ENCODE measurements at places on chromosomes 1 and 21.

GRCh38 chr21:37849506-37850102 lies 66.7 kb downstream of the KCNJ6 start:
- peak; percentile 10 for DNase-seq

- DNase-seq, result no peak
Measured at GRCh38 chr1:28258628-28259251, 578 bp upstream of the SESN2 start.

DNA sequence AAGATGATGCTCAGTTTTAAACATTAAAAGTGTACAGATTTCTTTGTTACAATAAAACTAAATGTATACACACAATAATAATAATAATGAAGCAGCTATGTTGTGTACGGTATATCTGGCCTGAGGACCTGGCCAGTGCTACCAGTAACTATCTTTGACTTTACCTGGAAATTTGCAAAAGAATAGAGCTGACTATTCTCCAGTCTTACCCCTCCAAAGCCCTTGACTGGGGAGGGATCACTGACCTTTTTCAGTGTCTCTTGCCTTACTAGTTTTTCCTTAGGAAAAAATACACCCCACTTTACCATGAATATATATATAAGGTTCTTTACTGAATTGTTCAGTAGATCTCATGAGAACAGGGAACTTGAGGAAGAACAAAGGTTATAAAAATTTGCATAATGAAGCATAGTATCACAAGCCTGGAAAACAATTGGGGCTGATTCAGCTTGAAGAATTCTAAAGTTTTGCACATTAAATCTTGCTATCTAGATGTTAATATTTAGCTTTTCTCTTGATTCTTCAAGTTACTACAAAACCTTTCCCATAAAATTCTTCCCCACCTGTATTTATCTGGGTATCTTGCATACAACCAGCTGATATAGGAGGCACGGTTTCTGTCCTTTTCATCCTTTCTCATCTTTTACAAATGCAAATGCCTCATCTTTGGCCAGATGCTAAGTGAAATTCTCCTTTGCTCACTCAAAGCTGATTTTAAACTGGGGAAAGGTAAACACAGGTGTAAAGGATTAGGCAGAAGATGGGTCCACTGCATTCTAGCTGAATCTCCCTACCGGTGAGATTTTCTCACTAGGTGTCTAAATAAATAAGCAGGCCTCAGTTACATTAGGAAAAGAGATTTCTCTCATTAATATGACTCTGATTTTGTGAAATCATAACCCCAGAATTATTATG lies 25.0 kb upstream of the SLAMF1 start:
- DNase-seq, result no peak

- DNase-seq, result no peak
Measured at GRCh38 chr1:38153066-38153777, 106.6 kb upstream of the POU3F1 start.

- DNase-seq, result no peak
Measured at GRCh38 chr1:151711951-151712350, 4.7 kb downstream of the CELF3 start.

GRCh38 chr1:17095141-17095540 lies 24.1 kb downstream of the PADI2 start:
- DNase-seq, result no peak

DNA sequence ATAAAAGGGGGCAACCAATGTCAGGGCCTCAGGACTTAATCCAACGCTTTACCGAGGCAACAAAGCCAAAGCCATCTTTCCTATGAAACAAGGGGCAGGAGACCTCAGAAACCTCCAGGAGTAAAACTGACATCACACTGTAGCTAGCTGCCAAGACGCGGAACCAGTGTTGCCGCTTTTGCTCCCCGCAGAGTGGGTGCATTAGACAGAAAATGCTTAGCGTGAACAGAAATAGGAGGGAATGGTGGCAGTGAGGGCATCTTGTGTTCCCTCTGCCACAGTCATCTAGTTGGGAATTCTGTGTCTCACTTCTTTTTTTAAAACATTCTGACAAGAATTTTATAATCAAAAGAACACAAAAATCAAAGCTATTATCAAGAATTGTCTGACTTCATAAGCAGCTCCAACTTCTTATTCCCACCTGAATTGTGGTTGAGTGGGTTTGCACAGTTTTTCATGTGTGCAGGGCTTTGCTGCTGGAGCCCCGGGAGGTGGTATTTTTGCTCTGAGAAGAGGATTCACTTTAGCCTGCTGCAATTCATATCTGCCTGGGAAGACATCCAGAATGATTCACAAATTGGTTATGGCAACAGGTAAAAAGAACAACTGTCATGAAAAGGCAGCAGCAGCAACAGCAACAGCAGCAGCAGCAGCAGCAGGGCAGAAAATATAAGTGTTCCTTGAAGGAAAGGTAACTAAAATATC lies 82.2 kb upstream of the DIRAS3 start:
- no peak for DNase-seq

DNA sequence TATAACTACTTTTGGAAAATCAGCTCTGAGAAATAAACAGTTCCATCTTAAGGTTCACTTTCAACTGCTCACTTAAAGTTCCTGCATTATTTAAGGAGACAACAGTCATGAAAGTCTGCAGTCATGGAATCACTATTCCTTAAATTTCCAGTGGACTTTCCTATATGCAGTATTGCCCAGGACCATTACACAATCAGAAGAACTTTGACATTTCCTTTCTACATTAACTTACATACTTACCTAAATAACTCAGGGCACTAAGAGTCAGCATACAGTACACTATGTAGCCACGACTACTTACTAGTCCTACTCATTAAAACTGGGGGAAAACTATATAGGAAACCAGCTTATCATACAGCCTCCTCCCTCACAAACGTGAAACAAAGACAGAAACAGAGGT lies 220.1 kb downstream of the SLC45A1 start:
- DNase-seq, result no peak

GRCh38 chr1:229896306-229896705 lies 170.7 kb upstream of the GALNT2 start:
- DNase-seq, result no peak

GRCh38 chr1:40838045-40838979 lies 23.9 kb downstream of the CITED4 start:
- DNase-seq, result no peak

- DNase-seq, result no peak
Measured at GRCh38 chr1:116738673-116739370, 15.4 kb upstream of the CD2 start.

DNA sequence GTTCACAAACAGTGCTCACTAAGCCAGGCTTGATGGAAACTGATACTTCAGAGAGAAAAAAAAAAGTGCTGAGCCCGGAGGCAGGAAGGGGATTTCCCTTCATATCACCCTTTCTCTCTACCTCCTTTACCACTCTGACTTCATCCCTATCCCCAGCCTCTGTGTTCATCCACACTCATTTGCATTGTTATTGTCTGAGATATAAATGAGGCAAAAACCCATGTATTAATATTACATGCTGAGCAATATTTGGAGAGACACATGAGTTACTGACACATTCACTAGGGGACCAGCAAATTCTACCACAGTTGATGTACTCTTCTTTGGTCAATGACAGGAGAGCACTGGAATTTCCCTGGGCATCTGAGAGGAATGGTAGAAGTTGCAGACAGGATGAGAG lies 175.8 kb downstream of the TNFSF18 start:
- DNase-seq, result no peak

DNA sequence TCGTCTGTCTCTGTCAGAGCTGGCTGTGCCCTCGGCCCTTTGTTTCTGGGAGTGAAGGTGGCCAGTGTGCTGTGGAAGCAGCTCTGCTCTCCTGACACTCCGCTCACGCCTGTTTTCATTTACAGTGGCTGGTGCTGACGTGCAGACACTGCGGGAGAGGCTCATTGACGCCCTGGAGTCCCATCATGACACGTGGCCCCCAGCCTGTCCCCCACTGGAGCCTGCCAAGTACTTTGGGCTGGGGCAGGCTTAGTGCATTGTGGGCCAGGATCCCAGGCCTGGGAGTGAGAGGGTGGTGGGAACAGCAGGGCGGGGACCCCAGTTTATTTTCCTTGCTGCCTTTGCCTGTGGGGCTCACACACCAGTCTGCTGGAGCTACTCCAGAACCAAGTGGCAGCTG lies 21.1 kb downstream of the QSOX1 start:
- no peak for DNase-seq

DNA sequence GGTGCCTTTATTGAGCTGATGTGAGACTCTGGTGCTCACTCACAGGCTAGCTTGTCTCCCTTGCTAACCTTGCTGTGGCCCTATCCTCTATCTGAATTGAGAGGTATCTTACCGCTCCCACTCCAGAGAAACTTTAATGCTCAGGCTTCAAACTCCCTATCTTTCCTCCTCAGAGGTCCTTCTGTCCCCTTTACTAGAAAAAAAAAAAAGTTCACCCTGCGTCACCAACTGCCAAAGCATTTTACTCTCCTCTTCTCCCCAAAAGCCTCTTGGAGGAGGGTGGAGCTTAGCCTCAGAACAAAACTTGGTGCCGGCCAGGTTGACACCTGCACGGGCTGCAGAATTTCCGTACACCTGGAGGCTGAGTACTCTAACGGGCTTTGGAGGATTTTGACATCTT lies 55.1 kb downstream of the ATP2B4 start:
- no peak for DNase-seq

DNA sequence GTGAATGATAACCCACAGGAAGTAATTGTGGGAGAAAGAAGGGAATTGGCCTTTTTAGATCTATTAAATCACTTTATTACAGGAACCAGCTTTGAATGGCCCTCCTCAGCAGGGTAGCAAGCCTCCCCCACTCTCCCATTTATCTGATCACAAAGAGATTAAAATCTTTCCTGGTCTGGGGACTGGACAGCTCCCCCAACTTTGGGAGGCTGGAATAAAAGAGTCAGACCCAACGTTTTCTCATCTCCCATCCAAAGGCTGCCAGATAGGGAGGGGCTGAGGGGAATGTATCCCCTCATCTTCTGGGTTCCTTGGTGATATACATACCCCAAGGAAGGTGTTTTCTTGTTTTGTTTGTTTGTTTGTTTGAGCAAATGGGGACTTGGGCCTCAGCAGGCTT lies 2.4 kb downstream of the LIN28A start:
- DNase-seq, result no peak

DNA sequence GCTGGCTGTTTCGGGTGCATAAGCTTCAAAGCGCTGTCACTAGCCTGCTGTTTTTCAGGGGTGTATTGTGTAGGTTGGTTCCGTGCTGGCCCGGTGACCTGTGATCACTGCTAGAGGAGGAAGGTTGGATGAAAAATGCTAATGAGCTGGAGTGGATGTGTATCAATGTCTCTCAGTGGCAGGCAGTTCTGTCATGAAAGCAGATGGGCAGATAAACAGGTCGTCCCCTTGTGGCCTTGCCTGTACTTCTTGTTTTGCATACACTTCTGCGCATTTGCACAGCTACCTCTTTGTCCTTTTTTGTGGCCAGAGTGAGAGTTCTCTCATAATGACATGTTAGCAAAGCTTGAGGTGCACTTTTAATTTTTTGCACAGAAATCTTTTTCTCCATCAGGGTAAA lies 2.9 kb downstream of the SELENON start:
- DNase-seq, result no peak

DNA sequence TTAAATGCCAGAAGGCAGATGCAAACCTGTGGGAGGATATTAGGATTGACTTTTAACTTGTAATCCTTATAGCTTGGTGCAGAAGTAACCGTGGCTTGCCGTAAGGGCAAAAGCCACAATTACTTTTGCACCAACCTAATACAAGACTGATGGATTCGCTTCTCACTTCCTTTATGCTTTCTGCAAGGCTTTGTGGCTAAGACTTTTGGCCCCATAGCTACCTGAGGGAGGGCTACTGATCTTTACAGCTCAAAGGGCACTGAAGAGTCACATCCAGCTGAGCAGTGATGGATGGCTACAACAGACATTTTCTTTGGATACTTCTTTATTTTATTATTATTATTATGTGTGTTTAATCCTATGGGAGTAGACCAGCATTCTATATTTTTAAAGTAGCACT lies 140.4 kb downstream of the ST6GALNAC5 start:
- DNase-seq, result no peak

DNA sequence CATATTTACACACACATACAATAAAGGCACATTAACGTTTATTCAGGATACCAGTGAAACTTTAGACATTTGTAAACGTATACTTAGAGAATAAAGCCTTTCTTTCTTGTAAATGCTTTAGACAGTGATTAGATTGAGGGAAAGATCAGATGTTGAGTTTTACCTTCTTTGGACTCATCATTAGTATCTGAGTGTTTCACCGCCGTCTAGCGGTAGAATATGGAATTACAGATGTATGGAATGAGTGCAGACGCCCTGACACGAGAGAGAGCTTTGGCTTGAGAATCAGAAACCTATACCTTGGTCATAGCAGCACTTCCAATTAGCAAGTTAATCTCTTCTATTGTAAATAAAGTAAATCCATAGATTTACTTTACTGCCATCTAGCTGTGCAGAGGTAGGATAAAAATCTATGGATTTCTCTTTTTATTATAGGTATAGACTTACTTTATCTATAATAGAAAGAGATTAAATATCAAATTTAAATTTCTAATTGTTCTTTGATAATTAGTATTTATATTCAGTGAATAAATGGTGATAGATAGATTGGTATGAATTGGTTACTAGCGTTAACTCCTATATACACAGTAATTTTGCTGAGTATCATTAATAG lies 12.6 kb downstream of the FLG2 start:
- DNase-seq, result peak; percentile 36

DNA sequence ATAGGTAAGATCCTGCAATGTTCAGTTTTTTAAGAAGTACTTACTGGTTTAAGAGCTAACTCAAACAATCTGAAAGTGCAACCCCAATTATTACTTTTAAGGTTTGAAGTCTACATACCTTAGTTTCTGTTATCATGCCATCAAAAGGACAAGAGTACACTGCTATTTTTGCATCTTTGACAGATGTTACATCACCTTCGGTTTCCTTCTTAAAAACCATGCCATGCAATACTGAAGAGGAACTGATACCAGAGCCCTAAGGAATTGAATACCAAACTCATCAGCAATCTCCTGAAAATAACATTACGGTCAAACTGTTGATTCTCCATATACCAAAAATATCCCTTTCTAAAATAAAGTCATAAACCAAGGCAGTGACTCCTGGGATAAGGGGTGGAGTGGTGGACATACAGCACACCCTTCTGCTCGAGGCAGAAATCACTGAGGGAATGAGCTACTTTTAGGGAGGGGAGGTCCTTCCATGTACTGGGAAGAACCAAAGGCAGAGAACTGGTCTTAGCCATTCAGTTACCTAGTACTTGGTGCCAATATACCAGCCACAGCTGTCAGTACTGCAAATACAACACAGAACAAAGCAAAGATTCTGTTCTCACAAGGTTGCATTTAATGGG lies 8.5 kb downstream of the CCT8 start:
- no peak for DNase-seq

GRCh38 chr1:169745015-169745861 lies 11.4 kb upstream of the SELE start:
- DNase-seq, result peak; percentile 9

DNA sequence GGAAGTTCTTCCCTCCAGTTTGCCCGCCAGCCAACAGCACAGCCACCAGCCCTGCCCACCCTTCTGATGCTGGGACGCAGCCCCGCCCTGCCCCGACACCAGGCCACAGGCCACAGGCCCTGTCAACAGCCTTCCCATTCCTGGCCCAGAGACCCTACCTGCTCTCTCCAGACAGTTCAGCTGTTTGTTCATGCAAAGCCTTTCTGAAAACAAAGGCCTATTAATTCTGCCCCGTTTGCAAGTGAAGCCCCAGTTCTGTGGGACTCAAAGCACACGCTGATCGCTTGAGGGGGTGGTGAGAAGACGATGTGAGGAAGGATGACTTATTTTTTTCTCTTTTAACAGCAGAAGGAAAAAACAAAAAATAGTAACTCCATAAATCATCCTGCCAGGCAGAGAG lies 55.4 kb upstream of the KIF26B start:
- DNase-seq, result no peak

- DNase-seq, result no peak
Measured at GRCh38 chr1:168163670-168164069, 15.1 kb upstream of the TIPRL start.
